ENCODE measurements at places on chromosomes 5 and 9. TPM values are rescaled to one million over a fixed set of nuclear protein-coding genes. Genes with fewer than 3 reads are reported as not detected.
A peak's percentile ranks its signal among the peaks of the same experiment; 100 is the strongest.

GRCh38 chr5:73989956-73990355 lies 364.0 kb downstream of the ARHGEF28 start:
- no peak for DNase-seq
- no peaks in the 10 kb centered on the region for H3K36me3 ChIP-seq
- H3K4me3 ChIP-seq: no peak overlapping the region
- H3K27me3 ChIP-seq: no peaks in the 10 kb centered on the region

DNA sequence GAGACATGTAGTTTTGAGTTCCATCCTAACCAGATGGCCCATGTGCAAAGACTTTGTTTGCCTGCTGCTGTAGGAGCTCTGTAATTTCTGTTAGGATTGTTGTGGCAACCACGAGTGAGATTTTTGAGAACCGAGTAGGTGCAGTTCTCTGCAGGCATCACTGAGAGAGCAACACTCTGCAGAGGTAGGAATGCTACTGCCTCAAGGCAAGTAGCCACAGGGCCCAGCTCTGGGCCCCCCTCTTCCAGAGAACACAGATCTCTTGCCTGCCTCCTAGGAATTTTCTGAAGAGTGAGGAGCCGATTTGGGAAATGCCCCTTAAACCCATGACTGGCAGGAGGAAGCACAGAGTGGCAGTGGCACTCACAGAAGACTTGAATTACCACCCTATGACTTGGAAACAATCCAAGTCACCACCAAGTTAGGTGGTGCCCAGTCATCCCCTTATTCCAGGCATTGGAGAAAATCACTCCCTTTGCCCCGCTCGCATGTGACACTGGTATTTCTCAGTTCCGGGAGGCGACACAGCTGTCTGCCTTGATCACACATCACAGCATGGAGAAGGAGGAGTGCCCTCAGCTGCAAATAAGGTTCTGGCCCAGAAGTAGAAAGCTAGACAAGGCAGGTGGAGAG lies 52.5 kb upstream of the SLC2A8 start:
- H3K27me3 ChIP-seq: no peaks in the 10 kb centered on the region
- H3K4me1 ChIP-seq: no peaks in the 10 kb centered on the region
- no peak overlapping the region for H3K4me3 ChIP-seq
- no peaks in the 10 kb centered on the region for H3K36me3 ChIP-seq
- DNase-seq: no peak

DNA sequence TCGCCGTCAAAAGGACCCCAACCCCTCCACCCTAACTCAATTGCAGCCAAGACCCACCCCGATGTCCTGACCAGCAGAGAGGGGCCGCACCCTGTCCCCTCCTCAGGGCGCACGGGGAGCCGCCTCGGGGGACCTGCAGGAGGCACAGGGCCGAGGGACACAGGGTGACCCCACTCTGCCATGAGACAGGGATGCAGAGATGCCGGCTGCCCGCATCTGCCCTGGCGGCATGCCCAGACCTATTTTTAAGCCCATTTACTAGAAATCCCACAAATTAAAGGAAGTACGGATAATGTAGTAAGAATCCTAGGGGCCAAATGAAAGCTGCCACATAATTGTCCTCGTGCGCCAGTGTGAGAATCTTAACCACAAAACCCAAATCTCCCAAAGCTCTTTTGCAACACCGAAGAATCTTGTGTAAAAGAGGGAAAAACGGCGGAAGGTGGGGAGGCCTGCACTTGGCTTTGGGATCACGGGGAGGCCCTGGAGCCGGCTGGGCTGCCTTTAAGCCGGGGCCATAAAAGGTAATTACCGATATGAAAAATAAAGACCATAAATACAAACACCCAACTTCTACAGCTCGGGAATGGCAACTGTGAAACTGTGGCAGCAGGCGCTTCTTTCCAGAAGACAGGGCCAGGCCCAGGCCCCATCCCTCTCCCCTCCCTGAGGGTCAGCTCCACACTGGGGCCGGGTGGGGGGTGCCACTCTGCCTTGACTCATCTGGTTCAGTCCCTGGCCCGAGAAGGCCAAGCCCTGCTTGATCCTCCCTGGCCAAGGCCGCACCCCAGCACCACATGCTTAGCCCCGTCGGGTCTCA lies 35.0 kb downstream of the NACC2 start:
- no peak overlapping the region for H3K27ac ChIP-seq
- no peaks in the 10 kb centered on the region for H3K36me3 ChIP-seq
- H3K27me3 ChIP-seq: no peaks in the 10 kb centered on the region
- no peaks in the 10 kb centered on the region for H3K4me1 ChIP-seq

DNA sequence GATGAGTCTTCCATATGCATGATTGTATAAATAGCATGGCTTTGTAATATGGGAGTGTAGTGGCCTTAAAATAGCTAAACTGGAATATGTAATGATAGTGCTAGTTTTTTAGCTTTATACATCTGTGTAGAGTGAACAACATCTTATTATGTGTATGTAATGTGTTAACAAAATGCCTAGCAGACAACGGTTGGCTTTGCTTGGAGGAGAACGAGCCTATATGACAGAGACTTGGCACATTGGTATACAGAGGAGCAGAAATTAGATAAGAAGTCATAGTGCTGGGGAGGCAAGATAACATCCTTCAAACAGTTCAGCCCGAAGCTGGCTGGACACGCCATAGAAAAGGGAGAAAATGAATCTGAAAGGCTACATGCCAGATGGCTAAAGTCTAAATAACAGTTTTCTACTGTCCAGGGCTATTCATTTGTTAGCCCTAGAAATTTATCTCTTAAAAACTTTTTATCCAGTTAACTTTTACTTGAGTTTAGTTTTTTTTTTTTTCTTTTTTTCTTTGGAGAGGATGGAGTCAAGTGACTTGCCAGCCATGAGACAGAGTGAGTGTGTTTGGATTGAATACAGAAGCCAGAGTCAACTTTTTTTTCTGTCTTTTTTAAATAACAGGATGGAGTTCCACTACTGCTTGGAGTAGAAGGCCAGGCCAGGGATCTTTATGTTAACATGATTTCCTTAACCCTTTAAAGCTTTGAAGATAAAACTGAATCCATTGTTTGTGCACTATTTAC lies 214.4 kb upstream of the ACTBL2 start:
- H3K36me3 ChIP-seq: no peaks in the 10 kb centered on the region
- no peaks in the 10 kb centered on the region for H3K27me3 ChIP-seq

- no peak for DNase-seq
- no peaks in the 10 kb centered on the region for H3K36me3 ChIP-seq
- no peak overlapping the region for H3K27ac ChIP-seq
- H3K4me1 ChIP-seq: no peaks in the 10 kb centered on the region
- no peaks in the 10 kb centered on the region for H3K27me3 ChIP-seq
- no peak overlapping the region for H3K4me3 ChIP-seq
These were observed 101.5 kb downstream of the ARHGEF28 start for GRCh38 chr5:73727470-73727869.

- H3K4me3 ChIP-seq: no peak overlapping the region
- no peaks in the 10 kb centered on the region for H3K36me3 ChIP-seq
- H3K27ac ChIP-seq: no peak overlapping the region
- no peaks in the 10 kb centered on the region for H3K4me1 ChIP-seq
- DNase-seq: no peak
These were observed 88.9 kb upstream of the TBCA start for GRCh38 chr5:77864997-77865396.

- no peaks in the 10 kb centered on the region for H3K4me1 ChIP-seq
- H3K36me3 ChIP-seq: no peaks in the 10 kb centered on the region
- no peak overlapping the region for H3K27ac ChIP-seq
- DNase-seq: no peak
These were observed 16.5 kb downstream of the EPB41L4B start for GRCh38 chr9:109304347-109304746.

DNA sequence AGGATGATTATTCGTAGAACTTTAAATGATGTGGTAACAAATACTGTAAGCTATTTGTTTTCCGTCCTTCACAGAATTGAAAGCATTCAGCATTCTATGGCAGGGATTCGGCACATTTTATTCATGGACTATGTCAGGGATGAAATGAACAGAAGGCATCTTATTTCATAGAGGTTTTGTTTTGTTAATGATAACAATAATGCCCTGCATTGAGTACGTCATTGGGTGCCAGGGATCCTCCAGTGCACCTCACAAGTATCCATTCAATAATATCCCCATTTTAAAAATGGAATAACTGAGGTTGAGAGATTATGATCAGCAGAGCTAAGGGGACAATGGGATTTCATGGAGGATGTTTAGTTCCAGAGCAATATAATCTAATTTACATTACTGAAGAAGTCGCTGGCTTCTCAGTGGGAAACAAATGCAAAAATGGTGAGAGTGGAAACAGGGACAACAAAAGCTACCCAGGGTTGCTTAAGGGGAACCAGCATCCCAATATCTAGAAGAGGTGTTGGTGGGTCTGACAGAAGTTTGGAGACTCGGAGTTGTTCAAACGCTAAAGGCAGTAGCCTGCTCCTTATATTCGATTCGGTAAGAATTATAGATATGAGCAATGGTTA lies 985.7 kb upstream of the WWC1 start:
- H3K27ac ChIP-seq: no peak overlapping the region
- H3K27me3 ChIP-seq: peaks cover 2% of the 10 kb centered on the region
- no peaks in the 10 kb centered on the region for H3K36me3 ChIP-seq
- DNase-seq: no peak

- no peaks in the 10 kb centered on the region for H3K36me3 ChIP-seq
- H3K27ac ChIP-seq: no peak overlapping the region
- no peak for DNase-seq
- peaks cover 2% of the 10 kb centered on the region for H3K4me1 ChIP-seq
- no peaks in the 10 kb centered on the region for H3K27me3 ChIP-seq
These were observed 19.5 kb upstream of the RAB14 start for GRCh38 chr9:121220996-121221663.

DNA sequence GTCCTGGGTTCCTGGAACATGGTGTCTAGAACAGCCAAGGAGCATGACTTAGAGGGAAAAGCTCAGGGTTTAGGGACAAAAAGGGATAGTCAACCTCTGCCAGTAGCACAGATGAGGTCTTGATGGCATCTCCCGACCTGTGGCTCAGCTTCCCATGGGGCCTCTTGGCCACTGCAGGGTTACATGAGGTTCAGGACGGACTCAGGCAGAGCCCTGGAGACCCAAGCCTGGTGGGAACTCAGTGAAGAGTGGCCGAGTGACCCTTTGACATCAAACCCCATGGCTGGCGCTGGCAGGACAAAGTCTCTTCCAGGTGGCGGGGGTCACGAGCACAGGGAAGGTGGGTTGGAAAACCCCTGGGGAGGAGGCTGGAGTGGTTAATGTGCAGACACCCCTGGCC lies 57.8 kb downstream of the MTRR start:
- H3K4me3 ChIP-seq: no peak overlapping the region
- H3K36me3 ChIP-seq: no peaks in the 10 kb centered on the region
- no peaks in the 10 kb centered on the region for H3K27me3 ChIP-seq
- peaks cover 6% of the 10 kb centered on the region for H3K4me1 ChIP-seq
- H3K27ac ChIP-seq: peak overlapping the region; percentile 55

DNA sequence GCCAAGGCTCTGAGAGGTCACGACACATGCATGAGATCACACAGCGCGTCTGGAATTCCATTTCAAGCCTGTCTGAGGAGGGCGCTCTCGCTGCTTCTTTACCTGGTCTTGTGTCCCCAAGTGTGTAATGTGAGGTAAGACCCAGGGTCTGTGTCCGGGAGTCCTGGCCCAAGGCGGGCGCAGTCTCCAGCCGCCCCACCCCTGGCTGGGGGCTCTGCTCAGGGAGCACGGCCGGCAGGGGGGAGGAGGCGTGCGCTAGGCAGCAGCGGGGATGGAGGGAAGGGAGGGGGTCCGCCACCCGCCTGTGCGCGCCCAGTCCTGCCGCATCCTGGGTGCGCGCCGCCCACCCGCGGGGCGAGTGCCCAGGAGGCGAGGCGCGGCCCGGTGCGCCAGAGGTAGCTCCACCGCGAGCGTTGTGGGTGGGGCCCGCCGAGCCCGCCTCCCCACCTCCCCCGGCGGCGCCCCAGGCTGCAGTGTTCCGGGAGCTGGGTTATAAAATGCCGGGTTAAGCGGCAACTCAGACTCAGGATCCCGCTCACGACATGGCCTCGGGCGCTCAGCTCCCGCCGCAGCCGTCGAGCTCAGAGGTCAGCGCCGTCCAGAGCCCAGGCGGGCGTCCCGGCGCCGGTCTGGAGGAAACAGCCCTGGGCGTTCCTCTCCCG lies at the start of gene CCNI2:
Gene CCNI2, plus strand, starts transcription at position 473 of the 662 bp plus-strand sequence. Its CDS starts 70 bp downstream, at position 543.
- H3K27ac ChIP-seq: no peak within 1 kb of the TSS
- H3K4me1 ChIP-seq: peaks cover 7% of the 10 kb centered on the region
- H3K36me3 ChIP-seq: no peaks in the 10 kb centered on the region
- peak; percentile 20 for DNase-seq
- peaks cover 23% of the 10 kb centered on the region for H3K27me3 ChIP-seq

DNA sequence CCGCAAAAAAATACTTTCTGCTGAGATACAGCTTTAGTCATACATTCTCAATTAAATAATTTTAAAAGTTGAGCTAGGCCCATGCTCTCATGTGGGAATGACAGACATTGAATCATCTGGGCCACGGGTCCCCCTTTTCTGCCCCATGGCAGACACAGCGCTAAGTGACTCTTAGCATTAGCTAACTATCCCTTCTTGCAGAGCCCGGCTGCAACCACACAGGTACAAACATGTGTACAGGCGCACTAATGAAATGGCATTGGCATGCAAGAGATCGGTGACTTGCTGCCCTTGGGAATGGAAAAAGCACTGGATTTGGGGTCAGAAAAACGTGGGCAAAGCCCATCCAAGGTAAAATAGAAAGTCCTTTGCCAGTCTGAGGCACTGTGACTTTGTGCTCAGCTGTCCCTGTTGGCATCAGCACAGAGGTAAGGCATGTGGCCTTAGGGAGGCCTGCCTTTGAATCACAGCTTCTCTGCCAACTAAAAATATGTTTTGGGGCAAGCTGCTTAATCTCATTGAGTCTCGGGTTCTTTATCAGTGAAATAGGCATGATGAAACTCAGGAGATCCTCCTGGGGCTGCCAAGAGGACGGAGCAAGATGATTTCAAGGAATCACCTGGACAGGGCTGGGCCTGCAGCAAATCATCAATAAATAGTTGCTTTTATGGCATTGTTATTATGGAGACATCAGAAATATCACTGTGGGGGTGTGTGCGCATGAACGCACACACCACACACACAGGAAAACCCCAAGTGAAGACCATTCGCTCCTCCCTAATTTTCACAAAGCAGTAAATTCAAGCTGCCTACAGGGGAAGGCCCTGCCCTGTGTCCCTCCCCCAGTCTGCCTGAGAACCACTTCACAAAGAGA lies 54.2 kb downstream of the WHRN start:
- no peak overlapping the region for H3K27ac ChIP-seq
- no peaks in the 10 kb centered on the region for H3K36me3 ChIP-seq
- no peaks in the 10 kb centered on the region for H3K27me3 ChIP-seq
- no peak for DNase-seq

GRCh38 chr5:104763216-104763615 lies 1200.6 kb upstream of the NUDT12 start:
- no peak overlapping the region for H3K27ac ChIP-seq
- DNase-seq: no peak
- no peak overlapping the region for H3K4me3 ChIP-seq
- H3K36me3 ChIP-seq: no peaks in the 10 kb centered on the region

- H3K4me3 ChIP-seq: no peak overlapping the region
- H3K4me1 ChIP-seq: no peaks in the 10 kb centered on the region
- no peak overlapping the region for H3K27ac ChIP-seq
- no peaks in the 10 kb centered on the region for H3K36me3 ChIP-seq
These were observed 605.9 kb upstream of the KLF4 start for GRCh38 chr9:108095496-108095895.

STPG3 gene
- not detected for total RNA-seq

INSL4 gene
- total RNA-seq: not detected

PCDHGB6 gene
- total RNA-seq: 4.3 TPM

FABP6 gene
- not detected for total RNA-seq
